ENCODE measurements at places on chromosomes 7 and 10. TPM values are rescaled to one million over a fixed set of nuclear protein-coding genes. Genes with fewer than 3 reads are reported as not detected.

The SORBS1 gene
- 52.7 TPM for total RNA-seq

The DPP6 gene
- total RNA-seq: 0.52 TPM

The COA1 gene
- 43.8 TPM for total RNA-seq

The SVOPL gene
- not detected for total RNA-seq

The MBL2 gene
- total RNA-seq: not detected

The TMEM184A gene
- 7.9 TPM for total RNA-seq

The OR6B1 gene
- total RNA-seq: not detected

The TBXAS1 gene
- total RNA-seq: 103 TPM

The HACD1 gene
- 47.0 TPM for total RNA-seq

The ASZ1 gene
- total RNA-seq: 0.39 TPM

The NEBL gene
- total RNA-seq: 65.9 TPM

The SLC13A1 gene
- total RNA-seq: not detected

DNA sequence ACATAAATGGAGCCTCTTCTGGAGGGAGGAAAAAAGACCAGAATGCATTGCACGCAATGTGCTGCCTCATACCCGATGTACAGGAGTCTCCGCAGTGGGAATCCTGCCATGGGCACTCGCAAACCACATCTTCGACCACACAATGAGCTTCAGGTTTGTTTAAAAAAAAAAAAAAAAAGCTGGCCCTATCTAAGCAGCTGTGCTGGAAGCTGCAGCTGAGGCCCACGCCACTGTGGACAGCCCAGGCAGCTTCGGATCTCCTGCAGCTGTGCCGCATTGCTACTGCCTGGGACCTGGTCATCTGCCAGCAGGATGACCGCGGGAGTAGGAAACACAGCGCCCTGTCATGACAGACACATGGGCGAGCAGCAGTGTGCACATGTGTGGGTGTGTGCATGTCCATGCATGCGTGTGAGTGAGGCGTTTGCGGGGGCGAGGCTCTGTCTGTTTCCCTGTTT, 26.0 kb downstream of the EN2 start:
- H3K27ac ChIP-seq: no peak overlapping the region
- no peaks in the 10 kb centered on the region for H3K36me3 ChIP-seq
- no peak overlapping the region for H3K4me3 ChIP-seq
- H3K4me1 ChIP-seq: no peaks in the 10 kb centered on the region
- peak; percentile 64 for DNase-seq

DNA sequence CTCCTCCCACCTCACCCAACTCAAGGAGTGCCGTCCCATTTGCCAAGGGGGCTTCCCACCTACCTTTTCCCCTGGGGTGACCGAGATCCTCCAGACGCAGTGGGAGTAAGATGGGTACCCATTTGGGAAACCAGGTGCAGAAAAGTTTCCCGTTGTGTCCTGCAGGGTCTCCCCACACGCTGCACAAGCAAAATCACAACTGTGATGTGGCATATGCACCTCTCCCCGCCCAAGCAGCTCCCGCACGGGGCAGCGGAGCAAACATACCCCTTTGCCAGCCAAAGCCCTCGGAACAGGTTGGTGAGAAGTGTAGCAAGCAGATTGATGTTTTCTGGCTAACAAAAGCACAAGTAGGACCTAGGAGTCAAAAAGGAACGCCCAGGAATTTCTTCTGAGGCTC, 51.5 kb upstream of the OPALIN start:
- H3K4me3 ChIP-seq: no peak overlapping the region
- no peaks in the 10 kb centered on the region for H3K36me3 ChIP-seq
- H3K27me3 ChIP-seq: peaks cover 77% of the 10 kb centered on the region
- H3K27ac ChIP-seq: no peak overlapping the region

DNA sequence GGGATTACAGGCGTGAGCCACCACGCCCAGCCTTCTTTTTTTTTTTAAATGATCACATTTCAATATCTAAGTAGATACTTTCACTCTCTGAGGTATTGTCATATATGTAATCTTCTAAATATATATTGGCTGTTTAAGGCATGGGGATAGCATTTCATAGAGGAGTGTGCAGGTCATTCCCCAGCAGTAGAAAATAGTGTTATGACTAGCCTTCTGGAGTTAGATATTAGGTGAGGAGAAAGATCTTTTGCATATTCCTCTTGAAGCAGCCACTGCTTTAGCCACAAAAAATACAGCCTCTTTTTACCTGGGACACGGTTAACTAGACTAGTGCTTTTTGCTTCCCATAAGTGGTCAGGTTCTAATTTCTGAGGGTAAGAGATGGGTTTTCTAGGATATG, 28.9 kb downstream of the ADD3 start:
- no peak for DNase-seq
- no peaks in the 10 kb centered on the region for H3K36me3 ChIP-seq
- no peak overlapping the region for H3K27ac ChIP-seq
- H3K4me3 ChIP-seq: no peak overlapping the region
- no peaks in the 10 kb centered on the region for H3K27me3 ChIP-seq

DNA sequence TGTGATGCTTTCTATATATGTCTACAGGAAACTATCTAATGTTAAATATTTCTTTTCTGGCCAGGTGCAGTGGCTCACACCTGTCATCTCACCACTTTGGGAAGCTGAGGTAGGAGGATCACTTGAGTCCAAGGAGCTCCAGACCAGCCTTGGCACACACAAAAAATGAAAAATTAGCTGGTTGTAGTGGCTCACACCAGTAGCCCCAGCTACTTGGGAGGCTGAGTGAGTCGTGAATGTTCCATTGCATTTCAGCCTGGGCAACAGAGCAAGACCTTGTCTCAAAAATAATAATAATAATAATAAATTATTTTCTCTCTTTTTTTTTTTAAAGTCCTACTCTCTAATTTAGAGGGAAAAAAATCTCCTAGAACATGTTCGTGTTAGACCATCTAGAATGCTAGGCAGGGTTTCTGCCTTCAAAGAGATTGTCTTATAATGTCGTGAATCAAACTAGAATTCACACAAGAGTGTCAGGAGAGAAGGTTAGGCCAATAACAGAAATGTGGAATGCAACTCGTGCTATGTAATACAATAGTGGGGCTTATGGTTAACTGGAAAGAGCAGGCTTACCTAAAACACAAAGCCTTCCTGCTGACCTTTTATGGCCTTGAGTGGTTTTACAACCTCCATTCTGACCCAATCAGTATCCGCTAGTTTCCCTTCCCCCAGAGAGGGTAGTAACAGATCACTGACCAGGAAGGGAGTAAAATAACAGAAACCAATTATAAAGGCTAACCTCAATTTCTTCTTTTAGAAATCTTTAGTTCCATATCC, 46.3 kb downstream of the MYOF start:
- peaks cover 43% of the 10 kb centered on the region for H3K4me1 ChIP-seq
- peaks cover 6% of the 10 kb centered on the region for H3K36me3 ChIP-seq
- DNase-seq: no peak
- H3K4me3 ChIP-seq: no peak overlapping the region
- H3K27ac ChIP-seq: peak overlapping the region; percentile 89

- peaks cover 32% of the 10 kb centered on the region for H3K4me1 ChIP-seq
- no peaks in the 10 kb centered on the region for H3K36me3 ChIP-seq
- H3K4me3 ChIP-seq: no peak overlapping the region
These were observed 231.3 kb downstream of the LRMDA start for GRCh38 chr10:75662715-75663114.

DNA sequence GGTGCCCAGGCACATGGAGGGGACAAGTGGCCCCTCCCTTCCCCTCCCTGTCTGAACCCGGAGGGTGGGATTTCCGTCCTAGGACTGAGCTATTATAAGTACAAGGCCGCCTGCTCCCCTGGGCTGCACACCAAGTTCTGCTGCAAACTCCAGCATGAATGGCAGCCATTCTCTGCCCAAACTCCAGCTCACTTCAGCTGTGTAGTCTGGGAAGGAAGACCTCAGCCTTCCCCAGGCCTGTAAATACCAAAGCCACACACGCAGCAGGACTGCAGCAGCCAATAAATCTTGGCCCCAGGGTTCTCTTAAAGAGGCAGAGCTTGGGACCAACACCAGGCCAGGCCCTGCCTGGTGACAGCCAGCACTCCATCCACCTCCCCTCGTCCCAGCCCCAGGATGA, 291.3 kb upstream of the ZMIZ1 start:
- no peaks in the 10 kb centered on the region for H3K36me3 ChIP-seq
- no peaks in the 10 kb centered on the region for H3K4me1 ChIP-seq
- no peak overlapping the region for H3K4me3 ChIP-seq
- H3K27ac ChIP-seq: no peak overlapping the region

DNA sequence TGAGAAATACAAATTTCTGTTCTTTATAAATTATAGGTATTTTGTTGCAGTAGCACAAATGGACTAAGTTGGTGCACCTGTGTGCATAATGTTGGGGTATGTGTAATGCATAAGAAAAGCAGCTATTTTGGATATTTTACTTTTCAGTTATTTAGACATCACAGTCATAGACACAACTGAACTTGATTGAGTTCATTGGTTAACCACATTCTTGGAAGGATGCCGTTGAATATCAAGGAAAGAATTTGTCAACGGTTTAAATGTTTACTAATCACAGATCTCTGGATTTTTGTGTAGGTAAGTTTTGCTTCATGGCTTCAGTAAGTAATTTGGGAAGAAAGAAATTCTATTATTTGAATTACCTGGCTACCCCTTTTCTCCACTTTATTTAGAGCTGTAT, 4.1 kb downstream of the OTUD1 start:
- no peak for DNase-seq
- no peaks in the 10 kb centered on the region for H3K36me3 ChIP-seq
- H3K4me1 ChIP-seq: peaks cover 74% of the 10 kb centered on the region
- H3K27me3 ChIP-seq: no peaks in the 10 kb centered on the region
- peak overlapping the region; percentile 85 for H3K4me3 ChIP-seq

GRCh38 chr7:6590645-6591110, 857 bp downstream of the INTS15 start:
- no peaks in the 10 kb centered on the region for H3K27me3 ChIP-seq
- H3K4me3 ChIP-seq: peak overlapping the region; percentile 81
- no peaks in the 10 kb centered on the region for H3K36me3 ChIP-seq

GRCh38 chr10:130721971-130722370, 585.8 kb downstream of the GLRX3 start:
- H3K27ac ChIP-seq: no peak overlapping the region
- H3K36me3 ChIP-seq: no peaks in the 10 kb centered on the region
- no peak for DNase-seq
- peaks cover 9% of the 10 kb centered on the region for H3K27me3 ChIP-seq
- no peak overlapping the region for H3K4me3 ChIP-seq

GRCh38 chr10:88764110-88764509, 4.3 kb downstream of the LIPN start:
- no peak overlapping the region for H3K4me3 ChIP-seq
- H3K27me3 ChIP-seq: no peaks in the 10 kb centered on the region
- DNase-seq: no peak
- no peak overlapping the region for H3K27ac ChIP-seq
- H3K4me1 ChIP-seq: no peaks in the 10 kb centered on the region

- H3K27ac ChIP-seq: no peak overlapping the region
- H3K36me3 ChIP-seq: no peaks in the 10 kb centered on the region
- no peak for DNase-seq
- peaks cover 44% of the 10 kb centered on the region for H3K27me3 ChIP-seq
These were observed 26.0 kb upstream of the ZNF273 start for GRCh38 chr7:64876792-64877713.

GRCh38 chr10:13106387-13107045, 6.6 kb downstream of the OPTN start:
- H3K4me3 ChIP-seq: no peak overlapping the region
- peaks cover 6% of the 10 kb centered on the region for H3K4me1 ChIP-seq
- H3K36me3 ChIP-seq: peaks cover 28% of the 10 kb centered on the region

DNA sequence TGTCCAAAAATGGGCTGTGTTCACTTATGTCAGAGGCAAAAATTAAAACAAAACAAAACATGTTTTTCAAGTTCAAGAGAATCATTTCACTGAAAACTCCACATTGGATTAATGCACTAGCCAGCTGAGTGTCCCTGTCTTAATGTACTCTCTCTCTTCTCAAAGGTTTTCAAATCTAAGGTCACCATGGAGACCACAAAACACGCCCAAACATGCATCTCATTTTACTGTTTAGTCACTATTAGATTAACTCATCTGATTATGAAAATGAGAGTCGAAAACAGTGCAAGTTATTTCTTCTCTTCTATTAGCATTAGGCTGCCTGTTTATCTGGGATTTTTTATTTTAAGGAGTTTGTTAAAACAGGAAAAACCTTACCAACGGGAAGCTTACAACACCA, 70.8 kb upstream of the ASAH2 start:
- H3K27ac ChIP-seq: no peak overlapping the region
- no peaks in the 10 kb centered on the region for H3K36me3 ChIP-seq
- H3K27me3 ChIP-seq: no peaks in the 10 kb centered on the region
- H3K4me1 ChIP-seq: peaks cover 11% of the 10 kb centered on the region
- DNase-seq: no peak

GRCh38 chr10:61115897-61116296, 171.9 kb upstream of the RHOBTB1 start:
- H3K27ac ChIP-seq: no peak overlapping the region
- H3K4me3 ChIP-seq: no peak overlapping the region
- DNase-seq: no peak
- no peaks in the 10 kb centered on the region for H3K4me1 ChIP-seq
- no peaks in the 10 kb centered on the region for H3K36me3 ChIP-seq
- H3K27me3 ChIP-seq: no peaks in the 10 kb centered on the region

DNA sequence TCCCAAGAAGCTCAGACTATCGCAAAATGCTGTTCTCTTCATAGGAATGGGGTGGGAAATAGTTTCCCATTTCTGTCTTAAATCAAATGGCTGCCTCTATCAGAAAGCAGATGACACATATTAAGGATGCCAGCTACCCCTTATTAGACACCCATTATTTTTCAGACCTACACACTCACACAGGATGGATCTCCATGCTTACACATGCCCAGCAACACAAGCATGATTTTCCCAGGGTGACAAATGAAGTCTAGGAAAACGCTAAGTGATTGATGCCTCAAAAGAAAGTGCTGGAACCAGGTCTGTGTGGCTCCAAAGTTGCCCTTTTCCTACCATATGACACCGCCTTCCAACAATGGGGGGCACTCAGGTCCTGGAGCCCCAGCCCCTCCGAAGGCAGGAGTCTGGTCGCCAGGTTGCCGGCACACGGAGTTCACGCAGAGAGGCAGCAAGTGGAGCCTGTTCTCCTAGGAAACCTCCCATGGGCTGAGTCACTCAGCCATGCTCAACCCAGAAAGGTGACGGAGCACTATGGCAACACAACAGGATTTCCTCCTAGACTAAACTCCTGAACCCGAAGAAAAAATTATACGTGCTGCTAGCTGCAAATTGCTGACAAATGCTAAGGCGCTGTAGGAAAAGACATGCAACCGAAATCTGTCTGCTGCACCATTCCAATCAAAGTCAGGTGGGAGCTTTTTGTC, 19.8 kb downstream of the VOPP1 start:
- no peak for DNase-seq
- peaks cover 10% of the 10 kb centered on the region for H3K36me3 ChIP-seq
- no peak overlapping the region for H3K27ac ChIP-seq
- no peak overlapping the region for H3K4me3 ChIP-seq
- peaks cover 46% of the 10 kb centered on the region for H3K4me1 ChIP-seq

All from left lung (tissue), 14 donors.